B cell (primary cell): ENCODE measurements at places on chromosomes 1 and 21. TPM values are rescaled to one million over a fixed set of nuclear protein-coding genes. Genes with fewer than 3 reads are reported as not detected.

- no peak for DNase-seq
These were observed 71.8 kb upstream of the SAMSN1 start for GRCh38 chr21:14617871-14618270.

DNA sequence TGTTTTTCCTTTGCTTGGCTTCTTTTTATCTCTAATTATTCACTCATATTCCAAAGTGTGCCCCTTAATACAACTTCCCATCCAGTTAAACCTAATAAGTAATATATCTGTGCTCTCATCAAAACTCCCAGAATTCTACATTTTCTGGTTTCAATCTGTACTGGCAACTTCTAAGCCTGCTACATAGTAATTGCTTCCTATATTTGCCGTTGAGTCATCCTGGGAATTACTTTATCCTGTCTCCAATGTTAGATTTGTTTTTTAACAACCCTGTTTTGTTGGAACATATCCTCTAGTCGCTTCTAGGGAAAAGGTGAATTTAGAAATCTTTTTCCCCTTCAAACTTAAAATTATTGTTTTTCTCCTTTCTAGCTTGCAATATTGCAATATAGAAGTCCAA, 620.5 kb upstream of the PKN2 start:
- DNase-seq: no peak

DNA sequence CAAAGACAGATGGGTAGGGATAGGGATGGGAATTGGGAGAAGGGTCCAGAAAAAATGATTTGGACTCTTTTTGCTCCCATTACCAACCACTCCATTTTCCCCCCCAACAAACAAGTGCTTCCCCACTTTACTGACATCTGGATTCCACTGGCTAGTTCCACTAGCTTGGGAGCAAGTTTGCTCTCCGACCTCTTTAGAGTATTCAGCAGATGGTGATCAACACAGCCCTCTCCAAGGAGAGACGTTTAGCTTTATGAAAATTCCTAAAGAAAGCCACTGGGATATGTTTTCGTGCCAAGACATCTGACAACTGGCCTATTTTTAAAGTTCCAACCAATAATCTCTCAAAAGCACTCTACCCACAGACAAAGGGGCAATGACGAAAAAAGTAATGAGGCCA, 50.3 kb downstream of the ITPKB start:
- no peak for DNase-seq

DNA sequence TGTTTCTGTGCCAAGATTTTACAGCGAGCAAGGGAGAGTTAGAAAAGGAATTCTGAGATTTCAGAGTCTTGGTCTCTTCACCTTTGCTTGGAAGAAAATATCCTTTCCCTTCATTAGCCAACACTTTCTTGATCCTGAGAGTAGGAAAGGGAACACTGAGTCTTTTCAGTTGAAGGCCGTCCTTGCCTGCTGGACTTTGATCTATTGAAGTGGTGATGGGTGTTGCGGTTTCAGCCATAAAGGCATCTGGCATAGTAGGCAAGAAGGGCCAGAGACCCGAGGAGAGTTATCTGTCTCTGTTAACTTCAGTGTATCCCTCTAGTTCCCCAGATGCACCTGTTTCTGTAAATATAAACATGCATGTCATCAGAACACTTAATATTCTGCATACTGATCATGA, 9.7 kb downstream of the SELE start:
- DNase-seq: no peak

- DNase-seq: no peak
These were observed 129.6 kb downstream of the RYR2 start for GRCh38 chr1:237171454-237172117.

DNA sequence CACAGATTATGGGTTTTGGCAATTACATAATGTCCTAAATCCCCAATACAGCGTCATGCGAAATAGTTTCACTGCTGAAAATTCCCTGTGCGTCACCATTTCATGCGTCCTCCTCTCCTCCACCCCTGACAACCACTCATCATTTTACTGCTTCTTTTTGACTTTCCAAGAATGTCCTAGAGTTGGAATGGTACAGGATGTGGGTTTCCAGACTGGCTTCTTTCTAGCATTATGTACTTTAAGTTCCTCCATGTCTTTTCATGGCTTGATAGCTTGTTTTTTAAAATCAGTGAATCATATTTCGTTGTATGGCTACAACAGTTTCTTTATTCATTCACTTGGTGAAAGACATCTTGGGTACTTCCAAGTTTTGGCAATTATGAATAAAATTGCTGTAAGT, 7.4 kb downstream of the NBPF3 start:
- no peak for DNase-seq

GRCh38 chr1:199580300-199580699, 447.2 kb upstream of the NR5A2 start:
- DNase-seq: no peak

DNA sequence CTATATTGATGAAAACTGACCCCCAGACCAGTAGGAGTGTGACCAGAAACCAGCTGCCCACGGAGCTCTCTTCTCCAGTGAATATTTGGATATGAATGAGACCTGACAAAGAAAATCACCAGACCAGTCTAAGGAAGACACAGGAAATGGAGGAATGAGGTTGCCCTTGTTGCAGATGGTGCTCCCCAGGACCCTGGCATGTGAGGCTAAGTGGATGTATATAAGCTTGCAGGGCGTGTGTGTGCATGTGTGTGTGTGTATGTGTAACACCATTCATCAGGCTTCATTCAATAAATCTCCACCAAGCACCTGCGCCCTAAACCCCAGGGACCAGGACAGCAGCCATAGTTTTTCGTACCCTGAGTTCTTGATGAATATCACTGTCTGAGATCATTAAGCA, 14.4 kb downstream of the PHLDA3 start:
- no peak for DNase-seq

GRCh38 chr1:31199949-31200348, 39.7 kb downstream of the NKAIN1 start:
- no peak for DNase-seq

GRCh38 chr1:151362308-151363155, 10.0 kb downstream of the SELENBP1 start:
- no peak for DNase-seq

DNA sequence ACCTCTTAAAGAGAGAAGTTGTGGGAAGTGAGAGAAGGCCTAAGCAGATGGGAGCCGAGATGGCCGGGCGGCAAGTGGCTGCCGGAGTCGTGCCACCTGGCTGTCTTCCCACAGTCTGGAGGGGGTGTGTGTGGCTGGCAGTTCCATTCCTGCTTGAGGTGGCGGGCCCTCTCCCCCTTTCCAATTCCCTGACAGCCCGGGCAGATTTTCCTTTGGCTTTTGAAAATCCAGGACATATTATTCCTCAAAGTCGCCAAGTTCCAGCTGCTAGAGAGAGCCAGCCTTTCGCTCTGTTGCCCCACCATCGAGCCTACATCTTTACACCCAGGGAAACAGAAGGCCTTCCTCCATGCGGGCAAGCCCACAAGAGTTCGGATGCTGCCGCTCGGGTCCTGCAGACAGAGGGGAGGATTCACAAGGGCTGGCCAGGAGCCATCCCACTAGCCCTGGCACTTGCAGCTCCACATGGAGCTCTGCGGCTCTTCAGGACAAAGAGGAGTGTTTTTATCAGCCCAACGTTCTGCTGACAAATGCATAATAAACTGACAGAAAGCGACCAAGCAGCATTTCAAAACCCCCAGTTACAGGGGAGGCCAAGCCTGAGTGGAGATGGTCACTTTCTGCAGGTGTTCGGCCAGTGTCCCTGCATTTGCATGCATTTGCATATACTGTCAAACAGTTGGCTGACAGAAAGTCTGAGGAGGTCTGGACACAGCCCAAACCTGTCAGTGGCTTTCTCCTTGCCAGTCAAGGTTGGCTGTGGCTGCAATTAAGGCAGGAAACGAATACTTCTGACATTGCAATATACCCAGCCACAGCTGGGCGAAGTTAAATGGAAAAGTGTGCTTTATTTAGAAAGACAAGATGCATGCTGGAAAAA, 45.9 kb downstream of the OLIG1 start:
- DNase-seq: no peak

- DNase-seq: no peak
These were observed 12.7 kb downstream of the FAM89A start for GRCh38 chr1:231027136-231027925.

The TNFAIP8L2 gene
- 14.9 and 17.6 TPM in 2 replicates for total RNA-seq

The ELOVL1 gene
- 65.4 and 66.6 TPM in 2 replicates for total RNA-seq

The KCNE2 gene
- total RNA-seq: not detected in 2 replicates

The RHCE gene
- total RNA-seq: not detected in 2 replicates

The C4BPA gene
- not detected in 2 replicates for total RNA-seq

The ADAMTS4 gene
- total RNA-seq: 0.05 TPM in 1 of 2 replicates, not detected in the other
